ENCODE measurements at places on chromosomes 13 and 19.
A peak's percentile ranks its signal among the peaks of the same experiment; 100 is the strongest.

DNA sequence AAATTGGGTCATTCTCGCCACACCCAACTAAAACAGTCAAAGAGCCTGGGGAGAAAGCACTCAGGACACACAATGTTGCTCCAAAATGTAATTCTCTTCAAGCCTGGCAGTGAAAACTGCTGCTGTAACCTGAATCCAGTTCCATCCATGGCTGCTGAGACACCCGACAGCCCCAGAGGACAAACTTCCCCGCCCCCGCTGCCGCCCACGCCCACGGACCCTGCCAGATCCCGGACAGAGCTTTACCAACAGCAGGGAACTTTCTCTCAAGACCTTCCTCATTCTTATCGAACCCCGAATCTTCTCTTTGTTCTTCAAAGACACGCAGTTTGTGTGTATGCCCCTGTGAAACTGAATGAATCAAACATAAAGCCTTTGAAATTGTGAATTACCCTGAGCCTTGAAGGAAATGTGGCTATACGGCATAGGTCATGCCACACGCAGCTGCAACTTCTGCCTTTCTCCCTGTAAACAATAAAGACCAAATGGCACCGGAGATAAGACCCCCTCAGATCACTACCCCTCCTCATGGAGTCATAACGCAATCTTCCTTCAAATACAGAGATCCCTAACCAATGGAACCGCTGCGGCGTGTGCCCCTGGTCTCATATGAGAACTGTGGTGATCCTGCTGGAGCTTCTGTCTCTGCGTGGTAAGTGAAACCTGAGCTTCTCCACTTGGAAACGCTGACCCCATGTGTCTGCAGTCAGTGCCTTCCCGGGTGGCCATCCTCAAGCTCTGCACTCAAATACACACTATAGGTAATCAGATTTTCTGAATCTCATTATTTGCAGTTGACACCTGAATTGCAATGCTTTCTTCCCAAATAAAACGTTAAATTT lies 4.8 kb upstream of the LAMP1 start:
- DNase-seq = peak; percentile 49

- peak; percentile 15 for DNase-seq
Measured at GRCh38 chr13:111265701-111266035, 54.8 kb upstream of the TEX29 start.

DNA sequence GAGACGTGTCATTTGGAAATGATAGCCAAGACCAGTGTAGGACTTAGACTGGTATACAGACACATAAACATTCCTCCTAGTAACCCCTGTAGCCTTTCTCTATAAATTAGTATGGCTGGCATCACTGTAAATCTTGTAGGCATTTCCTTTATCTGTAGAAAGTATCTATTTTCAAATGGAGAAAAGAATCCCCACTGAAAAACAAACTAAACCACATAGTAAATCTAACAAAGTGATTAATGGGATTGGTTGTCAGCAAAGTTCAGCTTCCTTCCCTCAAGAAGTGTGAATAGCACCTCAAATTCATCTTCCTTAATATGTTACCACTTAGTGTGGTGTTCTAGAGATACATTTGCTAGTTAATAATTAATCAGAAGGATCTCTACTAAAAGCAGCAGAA lies 119.4 kb upstream of the NBEA start:
- DNase-seq = no peak

GRCh38 chr19:32387701-32388392 lies 17.7 kb upstream of the DPY19L3 start:
- no peak for DNase-seq

GRCh38 chr13:110641055-110642015 lies 26.0 kb downstream of the NAXD start:
- no peak for DNase-seq

DNA sequence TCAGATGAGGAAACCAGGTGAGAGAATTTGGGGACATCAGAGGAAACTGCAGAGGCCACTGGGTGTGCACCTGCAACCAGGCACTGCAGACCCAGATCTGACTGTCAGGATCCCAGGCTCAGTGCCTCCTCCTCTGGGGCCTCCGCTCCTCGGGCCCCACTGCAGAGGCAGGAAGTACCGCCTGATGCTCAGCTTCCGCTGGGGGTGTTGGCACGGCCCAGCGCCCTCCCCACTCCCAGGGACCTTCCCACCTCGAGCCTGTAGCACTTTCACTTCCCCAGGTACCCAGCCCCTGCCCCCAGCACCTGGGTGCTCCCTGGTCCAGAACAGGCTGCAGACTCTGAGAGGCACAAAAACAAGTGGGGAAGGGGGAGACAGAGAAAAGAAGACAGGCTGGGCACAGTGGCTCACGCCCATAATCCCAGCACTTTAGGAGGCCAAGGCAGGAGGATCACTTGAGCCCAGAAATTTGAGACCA lies 1.4 kb upstream of the CD37 start:
- no peak for DNase-seq

DNA sequence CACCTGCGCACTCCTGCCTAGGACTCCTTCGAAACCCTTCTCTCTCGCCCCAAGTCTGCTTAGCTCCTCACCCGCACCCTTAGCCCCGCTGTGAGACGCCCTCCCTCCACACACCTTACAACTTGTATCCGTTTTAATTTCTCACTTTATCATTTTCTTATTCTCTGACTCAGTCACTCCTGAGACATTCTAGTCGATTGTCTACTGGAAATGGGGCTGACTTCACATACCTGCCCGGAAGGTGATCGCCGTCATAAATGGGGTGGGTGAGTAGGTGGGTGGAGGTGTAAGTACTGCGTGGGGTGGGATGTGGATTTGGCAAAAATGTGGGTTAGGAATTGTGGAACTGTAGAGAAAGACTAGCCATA lies 714 bp downstream of the NDFIP2 start:
- DNase-seq = no peak

- DNase-seq = no peak
Measured at GRCh38 chr13:24075137-24075975, 85.2 kb upstream of the SPATA13 start.

DNA sequence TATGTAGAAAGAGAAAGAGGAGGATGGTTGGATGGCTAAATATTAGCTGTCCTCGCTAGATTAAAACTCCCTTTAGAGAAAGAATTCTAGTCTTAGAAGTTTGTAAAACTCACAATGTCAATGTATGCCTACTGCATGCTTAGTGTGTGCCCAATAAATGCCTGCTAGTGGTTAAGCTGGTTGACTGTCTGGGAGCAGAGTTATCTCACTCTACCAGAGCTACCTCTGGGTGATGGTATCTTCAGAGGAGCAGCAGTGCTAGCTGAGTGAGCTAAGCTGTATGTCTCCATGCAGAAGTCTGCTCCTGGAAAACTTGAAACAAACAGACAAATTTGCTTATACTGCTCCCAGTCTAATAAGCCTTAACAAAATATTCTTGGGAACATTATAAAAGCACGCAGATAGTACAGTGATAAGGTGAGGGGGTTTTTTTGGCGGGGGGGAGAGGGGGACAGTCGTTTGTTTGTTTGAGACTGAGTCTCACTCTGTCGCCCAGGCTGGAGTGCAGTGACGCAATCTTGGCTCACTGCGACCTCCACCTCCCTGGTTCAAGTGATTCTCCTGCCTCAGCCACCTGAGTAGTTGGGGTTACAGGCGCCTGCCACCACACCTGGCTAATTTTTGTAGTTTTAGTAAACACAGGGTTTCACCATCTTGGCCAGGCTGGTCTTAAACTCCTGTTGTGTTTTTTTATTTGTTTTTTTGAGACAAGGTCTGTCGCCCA lies 202.8 kb upstream of the TSC22D1 start:
- DNase-seq = no peak

DNA sequence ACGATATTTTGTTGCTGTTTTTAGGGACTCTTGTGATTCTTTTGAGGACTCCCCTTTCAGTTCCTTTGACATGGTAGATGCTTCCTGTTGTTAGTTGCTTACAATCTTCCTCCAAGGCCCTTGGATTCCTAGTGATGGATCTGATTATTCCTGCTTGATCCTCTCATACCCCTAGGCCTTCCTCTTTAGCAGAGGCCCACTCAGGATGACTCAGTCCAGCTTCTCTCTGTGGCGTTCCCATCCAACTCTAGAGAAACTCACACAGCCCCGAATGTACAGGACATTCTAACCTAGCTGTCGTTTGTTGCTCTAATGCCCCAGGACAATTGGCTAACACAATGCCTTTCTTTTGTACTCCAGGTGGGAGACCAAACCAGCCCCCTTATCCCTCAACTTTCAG lies 191.4 kb downstream of the POSTN start:
- peak; percentile 6 for DNase-seq

GRCh38 chr13:89968470-89968869 lies 1379.0 kb upstream of the MIR17HG start:
- DNase-seq = no peak

GRCh38 chr19:34480971-34481841 lies at the start of gene WTIP:
Gene WTIP (plus strand): TSS chr19:34481758. CDS start chr19:34481975, 217 bp downstream.
- DNase-seq = peak; percentile 97

DNA sequence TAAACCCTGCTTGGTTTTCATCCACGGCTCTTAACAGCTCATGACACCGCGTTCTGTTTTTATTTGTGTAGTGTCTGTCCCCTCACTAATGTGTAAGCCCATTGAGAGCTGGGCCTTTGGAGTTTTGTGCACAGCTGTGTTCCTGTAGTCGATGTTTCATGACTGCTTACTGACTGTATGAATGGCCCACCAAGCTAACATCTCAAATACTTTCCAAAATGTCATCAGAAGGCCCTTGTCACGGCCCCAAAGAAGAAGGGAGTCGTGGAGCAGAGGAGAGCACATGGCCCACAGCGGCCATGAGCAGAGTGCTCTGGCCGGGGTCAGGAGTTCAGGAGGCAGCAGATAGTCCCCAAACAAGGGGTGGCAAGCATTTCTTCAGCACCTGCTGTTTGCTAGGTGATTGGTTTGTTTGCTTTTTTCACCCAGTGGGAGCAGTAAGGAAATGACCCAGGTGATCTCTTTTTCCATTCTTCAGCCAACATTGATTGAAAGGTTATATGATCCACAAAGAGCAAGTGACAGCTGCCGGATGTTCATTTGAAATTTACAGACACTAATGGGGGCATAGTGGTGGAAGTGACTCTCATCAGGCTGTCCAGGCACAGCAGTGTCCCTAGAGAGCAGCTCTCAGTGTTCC lies 315.2 kb downstream of the ATP8A2 start:
- no peak for DNase-seq

- no peak for DNase-seq
Measured at GRCh38 chr13:111388851-111389500, 68.5 kb downstream of the TEX29 start.

- DNase-seq = no peak
Measured at GRCh38 chr19:4896372-4896771, 6.3 kb downstream of the ARRDC5 start.

DNA sequence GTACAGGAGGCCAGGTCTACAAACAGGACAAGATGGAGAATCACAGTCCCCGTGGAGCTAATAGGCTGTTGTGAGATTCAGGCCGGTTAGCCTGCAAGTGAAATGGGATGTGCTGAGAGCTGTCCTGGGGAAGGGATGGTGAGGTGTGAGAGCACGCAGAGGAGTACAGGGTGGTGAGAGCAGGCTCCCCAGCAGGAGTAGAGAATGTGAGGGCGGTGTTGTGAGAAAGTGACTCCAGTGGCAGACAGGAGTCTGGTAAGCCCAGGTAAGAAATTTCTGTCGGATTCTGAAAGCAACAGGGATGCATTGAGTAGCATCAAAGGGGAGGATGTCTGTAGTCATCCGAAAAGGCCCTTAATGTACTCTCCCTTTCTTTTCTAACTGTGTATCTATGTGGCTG lies 50.7 kb upstream of the GPR183 start:
- DNase-seq = no peak

DNA sequence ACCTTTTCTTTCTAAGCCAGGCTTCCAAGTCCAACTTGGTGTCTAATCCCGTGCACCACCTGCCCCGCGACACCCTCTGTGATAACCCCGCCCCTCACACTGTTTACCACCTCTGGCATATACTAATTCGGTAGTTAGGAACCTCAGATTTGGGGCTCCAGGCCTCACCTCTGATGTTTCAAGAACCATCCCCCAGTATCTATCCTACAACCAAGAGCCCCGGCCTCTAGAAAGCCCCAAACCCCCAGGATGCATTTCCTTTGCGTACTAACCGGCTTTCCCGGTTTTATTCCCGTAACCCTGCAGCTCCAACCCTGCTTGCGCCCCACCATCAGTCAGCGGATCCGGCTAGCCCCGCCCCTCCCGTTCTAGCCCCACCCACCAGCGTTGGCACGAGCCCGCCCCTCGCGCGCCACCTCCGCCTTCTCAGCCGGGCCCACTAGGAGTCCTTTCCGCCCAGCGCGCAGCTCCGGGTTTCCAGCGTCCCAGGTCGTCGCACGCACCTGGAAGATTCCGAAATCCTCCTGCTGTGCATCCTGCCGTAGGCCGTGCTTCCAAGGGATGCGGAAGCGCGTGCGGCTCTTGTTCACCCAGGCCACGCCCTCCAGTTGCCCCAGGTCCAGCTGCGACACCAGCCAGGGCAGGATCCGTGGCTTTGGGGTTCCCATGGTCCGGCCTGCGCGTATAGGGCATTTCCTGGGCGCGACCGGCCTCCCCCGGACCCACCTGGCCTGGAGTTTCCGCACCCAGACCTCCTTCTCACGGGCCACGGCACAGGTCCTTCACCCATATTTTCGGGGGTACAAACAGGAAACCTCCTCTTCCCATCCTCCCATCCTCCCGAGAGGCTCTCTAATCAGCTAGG lies 1.3 kb downstream of the IRF3 start:
- DNase-seq = peak; percentile 93

GRCh38 chr19:50323782-50324133 lies 5.4 kb downstream of the KCNC3 start:
- DNase-seq = no peak
